ENCODE measurements at places on chromosomes 2 and 18. TPM values are rescaled to one million over a fixed set of nuclear protein-coding genes. Genes with fewer than 3 reads are reported as not detected.

MC4R gene
- total RNA-seq: not detected

DPYSL5 gene
- total RNA-seq: not detected

ZFP36L2 gene
- total RNA-seq: 129 TPM

DHRS9 gene
- total RNA-seq: 4.3 TPM

LHCGR gene
- 2.3 TPM for total RNA-seq

ANXA4 gene
- total RNA-seq: 70.1 TPM

LCT gene
- total RNA-seq: not detected

MRPL33 gene
- 138 TPM for total RNA-seq

DLX1 gene
- total RNA-seq: not detected

CNNM3 gene
- 4.4 TPM for total RNA-seq

UPP2 gene
- not detected for total RNA-seq

GALNT14 gene
- 0.66 TPM for total RNA-seq

ZNF407 gene
- 16.0 TPM for total RNA-seq

MIB1 gene
- total RNA-seq: 38.5 TPM

TMEM214 gene
- 95.4 TPM for total RNA-seq

RFX8 gene
- total RNA-seq: 0.94 TPM

CD226 gene
- 2.4 TPM for total RNA-seq

RAPGEF4 gene
- 13.0 TPM for total RNA-seq

PLGLB2 gene
- 3.6 TPM for total RNA-seq

OBSL1 gene
- 37.5 TPM for total RNA-seq

PRKRA gene
- total RNA-seq: 57.1 TPM

UGT1A7 gene
- 0.88 TPM for total RNA-seq

SIX3 gene
- not detected for total RNA-seq

ADAM23 gene
- 0.19 TPM for total RNA-seq
